ENCODE measurements at places on chromosomes 7 and 10. TPM values are rescaled to one million over a fixed set of nuclear protein-coding genes. Genes with fewer than 3 reads are reported as not detected.

The NPSR1 gene
- 1.0 TPM for total RNA-seq

The FOXI2 gene
- total RNA-seq = 0.08 TPM

The TRIM74 gene
- total RNA-seq = 0.32 TPM

The SHH gene
- total RNA-seq = 5.6 TPM

The ADIRF gene
- 91.2 TPM for total RNA-seq

The WIPF3 gene
- 1.6 TPM for total RNA-seq

The CALCR gene
- total RNA-seq = not detected

The MOGAT3 gene
- 33.2 TPM for total RNA-seq

The NAT16 gene
- total RNA-seq = not detected

The GPR15LG gene
- total RNA-seq = 515 TPM

The CDH23 gene
- 1.4 TPM for total RNA-seq

The ABCF2 gene
- 25.6 TPM for total RNA-seq

The WNT16 gene
- not detected for total RNA-seq

DNA sequence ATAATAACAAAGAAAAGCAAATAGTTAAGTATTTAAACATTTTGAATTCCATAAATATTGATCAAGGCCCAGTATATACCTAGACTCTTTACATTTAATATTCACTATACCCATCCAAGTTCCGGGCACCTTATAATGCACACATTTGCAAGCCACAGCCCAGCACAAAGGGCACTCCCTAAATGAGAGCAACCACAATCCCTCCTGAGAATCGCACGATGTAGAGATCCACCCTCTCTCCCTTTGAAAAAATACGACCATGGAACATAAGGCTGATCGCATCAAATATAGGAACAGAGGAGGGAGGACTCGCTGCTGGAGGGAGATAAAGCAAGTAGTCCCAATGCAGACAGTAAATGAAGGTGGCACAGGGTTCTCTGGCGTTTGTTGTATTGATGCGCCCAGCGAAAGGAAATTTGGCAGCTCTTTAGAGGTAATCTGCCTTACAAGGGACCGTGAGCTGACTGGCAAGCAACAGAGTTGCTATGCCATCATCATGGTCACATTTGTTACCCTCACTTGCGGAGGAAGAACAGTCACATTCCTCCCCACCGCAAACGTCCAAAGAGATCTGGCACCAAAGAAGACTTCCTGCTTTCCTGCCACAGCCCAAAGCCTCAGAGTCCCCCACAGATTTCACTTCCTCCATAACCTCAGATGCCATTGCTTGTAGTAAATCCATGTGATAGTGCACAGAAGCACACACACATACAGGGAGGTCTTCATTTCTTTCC is 16.1 kb upstream of the TAS2R40 start:
- DNase-seq = no peak

DNA sequence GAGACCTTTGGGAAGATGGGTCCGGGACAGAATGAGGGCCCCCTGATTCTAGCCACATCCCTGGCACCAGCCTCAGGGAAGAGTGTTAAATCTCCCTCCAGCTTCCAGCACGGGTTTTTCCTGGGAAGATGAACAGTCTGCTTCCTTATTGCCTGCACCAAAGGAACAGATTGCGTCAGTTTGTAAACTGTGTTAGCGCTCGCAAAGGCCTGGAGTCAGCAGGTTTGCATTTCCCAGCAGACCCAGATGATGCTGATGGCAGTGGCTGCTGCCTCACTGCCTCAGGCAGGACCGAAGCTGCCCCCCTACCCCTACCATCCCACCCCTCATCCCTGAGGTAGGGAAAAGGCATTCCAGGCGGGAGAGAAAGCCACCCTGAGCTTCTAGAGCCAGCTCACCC is 34.6 kb upstream of the LRRC4 start:
- peak; percentile 36 for DNase-seq

DNA sequence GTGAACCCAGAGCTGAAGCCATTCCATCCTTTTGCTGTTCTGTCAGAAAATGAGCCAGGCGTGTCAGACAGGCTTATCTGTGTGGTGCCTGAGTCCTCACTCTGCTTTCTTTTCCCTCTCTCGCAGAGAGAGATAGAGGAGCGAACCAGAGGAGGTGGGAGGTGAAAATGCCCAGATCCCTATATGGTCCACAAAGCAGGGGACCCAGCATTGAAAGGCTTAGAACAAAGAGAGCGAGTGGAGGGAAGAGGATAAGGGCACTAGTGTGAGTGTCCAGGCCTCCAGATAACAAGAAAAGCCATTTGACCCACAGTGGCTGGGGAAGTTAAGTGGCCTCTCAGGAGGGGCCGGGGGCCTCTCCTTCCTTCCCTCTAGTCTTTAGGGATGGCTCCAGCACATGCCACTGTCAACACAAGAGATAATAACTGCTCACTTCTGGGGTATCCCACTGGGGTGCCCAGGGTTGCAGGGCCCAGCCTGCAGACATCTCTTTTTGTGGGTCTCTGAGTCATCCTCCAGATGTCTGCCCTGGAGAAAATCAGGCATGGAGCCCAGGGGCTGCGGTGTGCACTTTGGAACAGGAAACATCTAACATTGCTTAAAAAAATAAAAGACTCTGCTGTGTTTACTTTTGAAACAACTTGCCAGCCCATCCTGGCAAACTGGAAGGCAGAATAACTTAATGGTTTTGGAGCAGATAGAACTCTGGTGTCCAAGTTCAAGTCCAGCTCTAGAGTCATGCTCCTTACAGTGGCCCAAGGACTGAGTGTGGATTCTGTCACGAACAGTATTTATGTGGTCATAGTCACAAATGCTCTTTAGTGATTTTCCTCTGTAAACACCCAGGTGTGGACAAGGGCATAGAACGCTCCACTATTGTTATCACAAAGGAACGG is 189.5 kb downstream of the CXCL12 start:
- peak; percentile 57 for DNase-seq

DNA sequence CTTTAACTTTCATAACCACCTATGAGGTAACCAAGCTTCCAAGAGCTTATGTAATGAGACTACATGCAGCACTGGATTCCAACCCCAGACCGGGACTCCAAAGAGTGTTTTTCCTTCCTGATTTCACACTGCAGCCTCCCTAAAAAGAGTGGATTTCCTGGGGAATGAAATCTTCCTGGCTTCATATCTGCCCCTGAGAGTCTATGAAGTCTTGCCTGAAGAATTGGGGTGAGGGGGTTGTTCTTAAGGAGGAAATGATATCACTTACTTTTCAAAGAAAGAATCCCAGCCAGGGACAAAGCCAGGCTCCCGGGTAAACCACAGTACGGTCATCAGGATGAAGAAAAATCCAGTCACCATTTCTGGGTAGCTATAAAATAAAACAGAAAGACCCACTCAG is 29.7 kb downstream of the STMP1 start:
- no peak for DNase-seq

- no peak for DNase-seq
Measured at GRCh38 chr10:122986335-122986734, 6.1 kb downstream of the PSTK start.

DNA sequence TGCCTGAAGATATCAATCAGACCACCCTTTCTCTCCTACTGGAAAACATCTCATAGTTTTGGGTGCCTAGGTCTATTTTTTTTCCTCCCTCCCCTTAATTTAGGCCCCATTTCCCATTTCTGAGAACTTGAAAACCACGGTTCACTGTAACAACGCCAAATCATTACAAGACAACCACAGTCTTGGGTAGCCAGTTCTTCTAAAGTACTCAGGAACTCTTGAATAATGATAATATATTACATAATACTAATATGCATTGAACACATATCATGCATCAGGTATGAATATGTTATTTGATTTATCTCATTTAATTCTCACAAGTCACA is 185.1 kb upstream of the ADO start:
- DNase-seq = no peak

GRCh38 chr7:816751-817671 is 15.3 kb upstream of the SUN1 start:
- peak; percentile 57 for DNase-seq

GRCh38 chr7:8177109-8177933 is 84.6 kb downstream of the ICA1 start:
- DNase-seq = no peak

- no peak for DNase-seq
Measured at GRCh38 chr10:79586933-79587332, 23.8 kb upstream of the SFTPA1 start.

DNA sequence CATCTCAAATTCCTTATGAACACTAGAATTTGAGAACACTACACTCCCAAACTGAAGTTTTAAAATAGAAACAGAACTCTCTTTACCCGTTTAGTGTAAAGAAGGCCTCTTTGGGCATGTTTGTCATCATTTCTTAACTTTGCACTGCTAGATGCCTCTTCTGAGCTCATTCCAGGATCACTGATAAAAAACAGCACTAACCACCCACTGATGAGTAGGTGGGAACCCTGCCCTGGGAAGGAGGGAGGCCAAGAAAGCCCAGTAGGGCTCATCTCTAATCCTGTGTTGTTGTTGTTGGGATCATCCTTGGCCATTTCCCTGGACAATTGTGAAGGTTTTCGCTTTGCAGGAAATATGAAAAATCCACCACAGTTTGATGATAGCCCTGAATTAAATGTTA is 68.2 kb downstream of the CUBN start:
- no peak for DNase-seq

DNA sequence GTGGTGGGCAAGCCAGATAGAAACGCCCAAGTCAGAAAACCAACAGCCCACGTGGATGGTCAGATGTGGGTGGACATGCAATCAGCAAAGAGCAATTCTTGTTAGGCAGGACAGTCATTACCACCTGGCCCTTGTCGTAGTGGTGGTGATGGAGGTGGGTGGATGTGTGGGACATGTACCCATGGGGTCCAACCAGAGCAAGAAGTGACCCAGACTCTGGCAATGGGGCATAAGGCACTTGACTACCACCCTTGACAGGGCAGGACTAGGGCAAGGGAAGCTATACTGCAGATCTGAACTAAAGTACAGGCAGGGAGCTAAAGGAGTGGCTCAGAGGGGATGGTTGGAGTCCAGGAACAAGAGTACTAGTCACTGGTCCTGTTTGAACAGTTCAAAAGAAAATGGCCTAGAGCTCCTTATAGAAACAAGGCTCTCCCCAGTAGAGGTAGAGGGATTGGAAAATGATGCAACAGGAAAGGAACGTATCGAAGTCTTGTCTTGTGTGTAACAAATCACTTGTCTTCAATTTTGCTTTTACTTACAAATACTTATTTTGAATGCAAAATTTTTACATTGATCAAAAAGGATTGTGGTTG is 17.6 kb downstream of the LMOD2 start:
- DNase-seq = no peak

GRCh38 chr7:105800849-105801534 is 75.4 kb downstream of the ATXN7L1 start:
- DNase-seq = no peak

DNA sequence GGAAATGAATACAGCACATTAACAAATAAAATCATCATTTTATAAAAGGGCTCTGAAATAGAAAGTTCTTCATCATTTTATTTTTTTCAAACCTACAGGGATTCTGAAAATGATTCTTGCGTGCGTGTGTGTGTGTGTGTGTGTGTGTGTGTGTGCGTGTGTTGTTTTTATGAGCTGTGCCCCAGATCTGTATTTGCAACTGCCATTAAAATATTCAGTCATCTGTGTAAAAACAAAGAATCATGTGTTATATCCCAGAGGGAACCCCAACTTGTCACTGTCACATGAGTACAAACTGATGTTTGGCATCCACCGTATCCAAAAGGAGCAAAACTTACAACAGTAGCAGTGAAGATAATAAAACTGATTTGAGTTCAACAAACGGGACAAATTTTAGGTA is 635.4 kb upstream of the PFKP start:
- no peak for DNase-seq

- DNase-seq = no peak
Measured at GRCh38 chr10:110023785-110024465, 16.1 kb downstream of the ADD3 start.

DNA sequence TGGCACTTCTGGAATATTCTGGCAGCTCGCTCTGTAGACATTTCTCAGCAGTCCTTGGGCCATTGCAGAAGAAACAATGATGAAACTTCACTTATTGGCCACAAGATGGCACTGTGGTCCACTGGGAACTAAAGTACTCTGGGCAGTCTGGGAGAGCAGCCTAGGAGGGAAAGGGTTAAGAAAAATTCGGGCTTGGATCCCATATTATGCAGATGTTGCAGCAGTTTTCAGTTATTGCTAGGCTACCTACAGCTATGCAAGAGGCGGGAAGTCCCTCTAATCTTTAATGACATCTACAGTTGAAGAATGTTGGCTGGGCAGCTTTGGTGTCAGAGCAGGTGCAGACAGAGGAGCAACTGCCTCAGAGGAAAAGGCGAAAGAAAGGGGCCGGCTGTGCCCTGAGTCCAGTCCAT is 201.7 kb upstream of the PRSS58 start:
- DNase-seq = peak; percentile 39

DNA sequence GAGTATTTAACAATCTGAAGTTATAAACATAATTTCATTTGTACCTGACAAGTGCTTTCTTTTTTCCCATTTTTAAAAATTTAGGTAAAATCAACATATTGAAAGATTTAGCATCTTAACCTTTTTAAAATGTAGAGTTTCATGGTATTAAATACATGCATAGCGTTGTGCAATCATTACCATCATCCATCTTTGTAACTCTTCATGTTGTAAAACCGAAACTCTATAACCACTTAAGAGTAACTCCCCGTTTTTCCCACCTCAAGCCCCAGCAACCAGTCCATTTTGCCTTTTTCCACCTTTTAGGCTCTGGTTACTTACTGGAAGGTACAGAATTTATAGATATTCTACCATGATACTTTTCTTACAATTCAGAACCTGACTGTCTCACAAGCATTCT is 892.5 kb downstream of the DNAJB9 start:
- DNase-seq = no peak

DNA sequence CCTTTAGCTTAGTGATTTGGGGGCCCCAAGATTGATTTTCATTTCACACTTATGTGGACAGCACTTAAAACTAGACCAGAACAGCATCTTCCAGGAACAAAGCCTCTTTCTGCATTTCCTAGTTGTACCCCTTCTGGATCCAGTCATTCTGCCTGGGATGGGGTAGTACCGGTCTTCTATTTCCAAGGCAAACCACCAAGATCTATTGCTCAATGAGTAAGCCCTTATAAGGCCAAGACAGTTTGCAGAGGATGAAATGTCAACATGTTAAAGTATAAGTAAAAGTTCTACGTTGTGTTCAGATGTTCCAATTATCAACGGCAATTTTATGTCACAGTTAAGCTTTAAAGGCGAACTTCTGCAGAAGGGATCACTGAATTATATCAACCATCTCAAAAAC is 106.9 kb upstream of the ZNF746 start:
- no peak for DNase-seq

GRCh38 chr10:14603534-14604102 is 171.1 kb downstream of the FAM107B start:
- DNase-seq = peak; percentile 30

DNA sequence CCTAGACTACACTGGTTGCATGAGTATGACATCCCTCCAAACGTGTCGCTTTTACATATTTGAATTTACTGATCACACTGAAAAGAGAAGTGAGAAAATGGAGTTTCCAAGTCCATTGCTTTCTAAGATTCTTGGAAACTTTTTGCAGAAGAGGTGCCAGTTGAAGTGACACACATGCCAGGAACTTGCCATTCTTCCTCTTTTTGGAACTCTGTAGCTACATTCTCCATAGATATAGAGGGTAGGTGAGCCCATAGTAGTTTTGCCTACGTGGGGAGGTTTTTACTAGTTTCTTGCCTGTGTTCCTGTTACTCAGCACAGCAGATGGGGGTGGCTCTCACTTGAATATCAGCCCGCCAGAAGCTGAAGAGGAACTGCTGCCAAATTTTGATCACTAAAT is 286.6 kb upstream of the NRP1 start:
- DNase-seq = no peak
